ENCODE measurements at places on chromosomes 4 and X. TPM values are rescaled to one million over a fixed set of nuclear protein-coding genes. Genes with fewer than 3 reads are reported as not detected.

- DNase-seq = no peak
Observed at GRCh38 chr4:47692691-47693090, 145.2 kb downstream of the CORIN start.

- no peak for DNase-seq
Observed at GRCh38 chr4:71592793-71593192, 191.1 kb downstream of the GC start.

- DNase-seq = no peak
Observed at GRCh38 chrX:13396924-13397323, 77.1 kb upstream of the ATXN3L start.

DNA sequence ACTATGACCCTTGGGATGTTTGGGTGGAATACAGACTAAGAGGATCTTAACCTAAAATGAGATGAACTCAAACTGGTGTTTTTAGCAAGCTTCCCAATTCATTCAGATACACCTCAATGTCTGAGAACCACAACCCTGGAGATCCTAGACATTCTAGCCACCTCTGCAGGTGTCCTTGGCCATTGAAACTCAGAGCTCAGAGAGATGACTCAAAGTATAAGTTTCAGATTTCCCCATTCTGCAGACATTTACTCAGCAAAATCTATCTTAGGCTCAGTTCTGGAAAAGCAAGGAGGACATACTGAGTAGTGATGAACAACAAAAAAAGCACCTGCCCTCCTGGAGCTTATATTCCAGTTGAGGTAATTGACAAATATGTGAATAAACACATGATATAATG, 47.8 kb downstream of the COMMD8 start:
- no peak for DNase-seq

- DNase-seq = no peak
Observed at GRCh38 chrX:76893930-76894329, 466.4 kb downstream of the MAGEE1 start.

GRCh38 chr4:23884741-23885140, 5.1 kb downstream of the PPARGC1A start:
- DNase-seq = no peak

DNA sequence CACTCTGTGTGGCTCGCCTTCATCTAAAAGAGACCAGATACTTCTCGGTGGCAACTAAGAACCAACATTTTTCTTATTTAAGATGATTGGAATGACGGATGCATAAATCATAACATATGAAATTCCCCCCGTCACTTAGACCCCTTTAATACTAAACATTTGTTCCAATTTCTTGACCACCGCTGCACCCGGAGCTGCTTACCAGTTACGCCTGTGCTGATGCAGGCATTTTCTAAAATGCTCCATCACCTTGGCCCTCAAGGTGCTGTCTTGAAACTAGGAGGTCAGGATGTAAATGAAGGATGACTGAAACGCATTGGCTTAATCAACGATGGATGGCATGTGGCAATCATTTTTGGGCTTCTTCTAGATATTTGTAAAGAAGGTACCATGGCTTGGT, 130.0 kb downstream of the CPZ start:
- no peak for DNase-seq

GRCh38 chrX:154490021-154490413, 412 bp downstream of the SLC10A3 start:
- DNase-seq = no peak

GRCh38 chr4:172892300-172892699, 276.3 kb upstream of the GALNT7 start:
- DNase-seq = no peak

GRCh38 chrX:110156167-110156754, 153.3 kb downstream of the TMEM164 start:
- DNase-seq = no peak

SSX3 gene
- not detected for polyA plus RNA-seq

TLL1 gene
- 2.7 TPM for polyA plus RNA-seq

SMIM31 gene
- 0.41 TPM for polyA plus RNA-seq

PLXNB3 gene
- polyA plus RNA-seq = 1.8 TPM
